Hematopoietic multipotent progenitor cell (in vitro differentiated cells): ENCODE measurements at places on chromosomes 1 and 21.

DNA sequence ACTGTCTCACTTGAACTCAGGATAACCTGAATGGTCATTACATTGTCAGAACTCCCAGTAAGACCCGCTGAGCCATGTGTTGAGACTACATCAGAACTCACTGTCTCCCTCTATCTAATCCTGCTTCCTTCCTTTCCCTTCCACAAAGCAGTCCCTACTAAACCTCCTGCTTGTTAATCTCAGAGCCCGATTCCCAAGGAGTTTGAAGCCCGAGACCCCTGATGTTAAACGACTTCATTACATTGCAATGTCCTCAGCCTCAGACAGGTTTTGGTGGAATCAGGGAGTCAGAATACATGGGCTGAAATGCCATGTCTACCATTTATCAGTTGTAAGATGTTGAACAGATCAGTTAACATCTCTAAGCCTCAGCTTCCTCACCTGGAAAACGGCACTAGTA is 682.4 kb downstream of the ADGRL2 start:
- DNase-seq = no peak

- no peak for DNase-seq
Measured at GRCh38 chr21:32917362-32918135, 108.2 kb upstream of the OLIG2 start.

DNA sequence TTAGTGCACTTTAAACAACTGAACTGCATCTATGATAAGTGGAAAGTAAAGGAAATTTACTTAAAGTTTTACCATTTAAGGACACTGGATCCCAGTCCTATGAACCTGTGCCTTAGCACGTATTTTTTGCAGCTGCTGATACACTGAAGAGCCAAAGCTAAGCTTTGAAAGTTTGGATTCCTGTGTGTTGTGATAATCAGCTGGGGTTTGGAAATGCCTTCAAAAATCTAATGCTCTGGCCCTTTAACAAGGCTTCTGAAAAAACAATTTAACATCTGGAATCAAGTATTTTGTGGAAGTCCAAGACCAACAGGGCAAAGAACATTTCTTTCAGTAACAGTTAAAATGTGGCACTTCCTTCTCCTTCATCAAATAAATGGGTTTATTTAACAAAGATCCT is 51.8 kb downstream of the DDAH1 start:
- no peak for DNase-seq

DNA sequence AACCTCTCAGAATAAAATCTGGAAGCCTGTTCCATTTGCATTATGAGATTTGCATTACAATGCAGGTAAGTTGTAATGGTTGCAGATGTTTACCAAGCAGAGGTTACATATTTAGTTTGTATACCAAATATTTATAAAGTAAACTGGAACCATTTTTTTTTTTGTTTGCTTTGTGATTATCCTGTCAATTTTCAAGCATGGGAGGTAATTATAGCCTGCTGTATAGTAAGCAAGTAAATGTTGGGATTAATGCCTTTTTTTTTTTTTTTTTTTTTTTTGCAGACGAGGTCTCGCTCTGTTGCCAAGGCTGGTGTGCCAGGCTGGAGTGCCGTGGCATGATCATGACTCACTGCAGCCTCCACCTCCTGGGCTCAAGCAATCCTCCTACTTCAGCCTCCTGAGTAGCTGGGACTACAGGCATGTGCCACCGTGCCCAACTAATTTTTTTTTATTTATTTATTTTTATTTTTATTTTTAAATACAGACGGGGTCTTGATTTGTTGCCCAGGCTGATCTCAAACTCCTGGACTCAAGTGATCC is 21.0 kb downstream of the NFYC start:
- DNase-seq = no peak
